Sigmoid colon (tissue), 7 donors: ENCODE measurements at places on chromosomes 12 and 14.
A peak's percentile ranks its signal among the peaks of the same experiment; 100 is the strongest.

- DNase-seq = no peak
Observed at GRCh38 chr14:67127174-67127573, 62.1 kb upstream of the GARIN2 start.

- no peak for DNase-seq
Observed at GRCh38 chr12:50302686-50303085, 19.4 kb upstream of the LIMA1 start.

DNA sequence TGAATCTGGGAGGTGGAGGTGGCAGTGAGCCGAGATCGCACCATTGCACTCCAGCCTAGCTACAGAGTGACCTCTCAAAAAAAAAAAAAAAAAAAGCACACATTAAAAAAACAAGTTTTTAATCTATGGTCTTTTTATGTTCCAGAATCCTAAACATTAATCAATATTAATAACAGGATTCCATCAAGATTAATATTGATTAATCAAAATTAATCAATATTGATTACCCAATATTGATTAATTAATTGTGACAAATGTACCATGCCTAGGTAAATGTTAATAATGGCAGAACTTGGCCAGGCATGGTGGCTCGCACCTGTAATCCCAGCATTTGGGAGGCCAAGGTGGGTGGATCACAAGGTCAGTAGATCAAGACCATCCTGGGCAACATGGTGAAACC, 7.9 kb upstream of the NANOG start:
- DNase-seq = no peak

- DNase-seq = no peak
Observed at GRCh38 chr14:74459976-74460375, 33.1 kb downstream of the NPC2 start.

GRCh38 chr14:91284146-91284790, 39.8 kb upstream of the GPR68 start:
- no peak for DNase-seq

- DNase-seq = no peak
Observed at GRCh38 chr12:116547955-116548501, 11.2 kb upstream of the MAP1LC3B2 start.

- DNase-seq = no peak
Observed at GRCh38 chr14:94780536-94781399, 10.9 kb upstream of the GSC start.

GRCh38 chr12:724194-724855, 28.1 kb upstream of the WNK1 start:
- DNase-seq = no peak

GRCh38 chr12:117013726-117014125, 85.5 kb downstream of the TESC start:
- no peak for DNase-seq

DNA sequence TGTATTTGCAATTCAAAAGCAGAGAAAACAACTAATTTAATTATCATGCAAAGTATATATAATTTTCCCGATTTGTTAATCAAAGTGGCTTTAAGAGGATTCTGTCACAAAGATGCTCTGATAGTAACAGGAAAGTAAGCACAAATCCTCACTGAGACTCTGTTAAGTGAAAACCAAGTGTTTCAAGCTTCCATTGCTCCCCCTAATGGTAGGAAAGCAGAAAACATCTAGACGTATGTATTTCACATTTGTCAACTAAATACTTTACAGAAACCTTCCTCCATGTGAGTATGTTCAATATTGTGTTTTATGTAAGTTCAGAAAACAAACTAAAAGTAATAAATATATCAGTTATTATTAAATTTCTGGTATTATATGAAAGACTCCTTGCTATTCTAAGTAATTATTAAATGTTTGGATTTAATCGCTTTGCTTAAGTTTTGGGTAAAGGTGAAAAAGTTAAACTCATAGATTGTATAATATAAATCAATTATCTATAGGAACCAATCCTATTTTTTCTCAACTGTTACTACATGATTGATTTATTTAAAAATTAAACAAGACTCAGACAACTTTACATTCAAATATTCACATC, 1.5 kb upstream of the NTS start:
- DNase-seq = no peak

DNA sequence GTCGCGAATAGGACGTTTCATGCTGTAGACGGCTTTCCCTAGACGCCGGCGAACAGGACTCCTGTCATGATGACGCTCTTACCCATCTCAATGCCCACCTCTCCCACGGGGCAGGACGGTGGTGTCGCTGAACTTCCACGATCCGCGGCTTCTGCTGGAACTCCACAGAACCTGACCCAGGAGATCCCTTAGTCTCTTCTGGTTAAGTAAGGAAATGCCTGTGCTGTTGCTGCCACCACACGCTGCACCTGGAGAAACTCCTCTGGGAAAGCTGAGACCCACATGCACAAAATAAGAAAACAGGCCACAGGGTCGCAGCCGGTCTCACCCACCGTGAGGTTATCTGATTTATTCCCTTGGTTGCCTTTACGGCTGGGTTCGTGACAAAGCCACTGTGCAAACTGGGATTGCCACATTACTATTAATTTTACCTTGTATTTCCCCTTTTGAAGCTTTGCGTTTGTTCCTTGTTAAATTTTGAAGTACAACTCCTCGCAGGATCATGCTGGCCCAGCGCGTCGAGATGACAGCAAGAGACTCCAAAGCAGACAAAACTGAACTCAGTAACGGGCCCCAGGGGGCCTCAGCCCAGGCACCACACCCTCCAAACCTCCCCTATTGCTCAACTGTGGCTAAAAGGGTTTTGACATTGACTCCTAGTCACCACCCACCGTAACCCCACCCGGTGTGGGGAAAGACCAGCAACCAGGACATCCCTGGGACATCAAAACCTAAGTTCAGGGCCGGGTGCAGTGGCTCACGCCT, 9.2 kb upstream of the MMP17 start:
- DNase-seq = no peak

- no peak for DNase-seq
Observed at GRCh38 chr12:9143137-9143536, 27.4 kb upstream of the A2M start.

DNA sequence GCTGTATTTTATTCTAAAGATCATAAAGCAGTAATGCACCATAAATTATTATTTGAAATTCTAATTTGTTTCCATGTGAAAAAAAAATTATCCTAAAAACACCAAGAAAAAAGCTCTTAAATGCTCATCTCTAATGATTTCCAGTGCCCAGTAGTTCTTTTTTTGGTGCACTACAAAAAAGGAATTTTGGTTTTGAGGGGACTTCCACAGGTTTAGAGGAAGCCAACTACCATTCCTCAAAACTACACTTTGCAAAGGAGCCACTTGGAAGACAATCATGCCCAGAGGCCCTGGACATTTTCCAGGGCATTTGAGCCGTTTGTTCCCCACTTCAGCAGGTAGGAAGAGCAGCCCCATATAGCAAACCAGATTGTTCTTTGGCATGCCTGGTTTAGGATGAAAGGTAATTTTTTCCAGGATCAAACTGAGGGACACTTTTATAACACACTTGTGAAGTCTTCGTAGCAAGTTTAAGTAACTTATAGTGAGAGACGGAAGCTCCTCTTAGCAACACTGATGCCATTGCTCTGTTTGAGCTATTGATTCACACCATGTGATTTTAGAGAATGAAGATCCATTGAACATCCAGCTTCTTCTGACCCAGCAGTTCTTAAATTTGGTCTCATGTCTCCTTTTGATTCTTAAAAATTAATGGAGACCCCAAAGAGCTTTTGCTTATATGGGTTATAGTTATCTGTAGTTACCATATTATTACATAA, 187.9 kb downstream of the ETV6 start:
- no peak for DNase-seq

- no peak for DNase-seq
Observed at GRCh38 chr12:131720241-131720640, 9.4 kb downstream of the SFSWAP start.

DNA sequence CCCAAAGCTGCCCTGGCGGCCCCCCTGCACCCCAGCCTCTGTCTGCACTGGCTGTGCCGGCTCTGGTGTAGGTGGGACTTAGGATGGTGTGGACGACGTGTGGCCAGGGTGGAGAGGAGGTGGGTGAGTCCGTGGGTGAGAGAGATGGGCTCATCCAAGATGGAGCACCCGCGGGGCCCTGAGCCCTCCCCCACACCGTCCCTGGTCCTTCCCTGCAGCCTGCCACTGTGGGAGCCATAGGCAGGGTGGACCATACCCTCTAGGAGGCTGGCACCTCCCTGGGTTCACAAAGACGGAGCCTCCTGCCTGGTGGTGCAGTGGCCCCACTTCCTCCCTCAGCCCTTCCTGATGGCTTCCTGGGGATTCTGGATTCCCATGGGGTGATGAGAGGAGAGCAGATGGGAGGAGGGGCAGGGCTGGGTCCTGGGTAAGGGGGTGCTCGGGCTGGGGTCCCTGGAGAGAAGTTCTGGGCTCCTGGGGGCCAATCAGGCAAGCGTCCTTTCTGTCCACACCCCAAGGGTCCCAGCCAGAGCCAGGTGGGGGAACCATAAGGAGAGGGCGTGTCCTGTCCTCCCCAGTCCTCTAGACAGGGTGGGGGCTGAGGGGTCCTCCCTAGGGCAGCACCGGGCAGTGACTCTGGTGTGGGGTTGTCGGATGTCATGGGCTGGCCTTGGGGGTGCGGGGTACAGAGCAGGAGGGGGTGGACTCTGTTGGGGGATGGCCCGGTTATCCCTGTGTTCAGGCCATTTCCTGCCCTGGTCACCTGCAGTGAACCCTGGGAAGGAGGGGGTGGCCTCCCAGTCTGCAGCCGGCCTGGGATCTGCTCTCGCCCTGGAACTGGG, 384.8 kb downstream of the TMEM121 start:
- no peak for DNase-seq

GRCh38 chr14:31828946-31829868, 247.9 kb upstream of the ARHGAP5 start:
- no peak for DNase-seq

DNA sequence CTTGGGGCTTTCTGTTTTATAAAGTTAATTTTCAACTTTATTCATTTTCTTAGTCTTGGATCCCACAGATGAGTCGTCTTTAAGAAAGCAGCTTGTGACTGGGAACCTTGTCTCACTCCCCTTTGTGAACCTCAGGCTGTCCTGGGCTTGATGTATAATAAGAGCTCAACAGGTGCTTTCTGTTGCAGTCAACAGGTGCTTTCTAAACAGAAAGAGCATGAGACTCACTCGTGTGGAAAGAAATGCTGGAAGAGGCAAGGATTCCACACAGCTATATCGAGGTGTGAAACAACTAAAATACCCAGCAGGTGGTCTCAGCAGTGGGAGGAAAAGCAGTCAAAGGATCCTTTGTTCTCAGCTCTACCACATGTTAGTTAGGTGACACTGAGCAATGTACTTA, 398.9 kb downstream of the EGLN3 start:
- DNase-seq = no peak

DNA sequence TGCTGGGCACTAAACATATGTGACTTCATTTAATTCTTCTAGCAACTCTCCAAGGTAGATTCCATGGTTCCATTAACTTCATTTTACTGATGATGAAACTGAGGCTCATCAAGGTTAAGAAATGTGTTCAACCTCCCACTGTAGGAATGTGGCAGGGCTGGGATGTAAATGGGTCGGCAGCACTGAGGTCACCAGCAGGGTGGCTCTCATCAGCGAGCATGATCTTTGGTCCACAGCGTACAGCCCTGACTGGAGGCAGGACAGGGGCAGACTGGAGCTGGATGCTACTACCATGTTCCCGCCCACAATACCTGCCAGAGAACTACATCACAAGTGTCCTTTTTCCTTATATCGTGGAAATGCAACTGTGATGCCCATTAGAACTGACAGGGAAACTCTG, 4.6 kb downstream of the APPL2 start:
- no peak for DNase-seq

GRCh38 chr12:85325442-85325841, 45.4 kb downstream of the ALX1 start:
- no peak for DNase-seq

GRCh38 chr14:73743431-73743931, 29.3 kb upstream of the PNMA1 start:
- peak; percentile 85 for DNase-seq

- peak; percentile 87 for DNase-seq
Observed at GRCh38 chr12:62683776-62684569, 217.3 kb downstream of the MON2 start.
